ENCODE measurements at places on chromosomes 2 and 18.

- peak; percentile 11 for DNase-seq
Observed at GRCh38 chr2:126539101-126539500, 116.9 kb upstream of the GYPC start.

- no peak for DNase-seq
Observed at GRCh38 chr2:240819126-240819857, 727 bp downstream of the KIF1A start.

DNA sequence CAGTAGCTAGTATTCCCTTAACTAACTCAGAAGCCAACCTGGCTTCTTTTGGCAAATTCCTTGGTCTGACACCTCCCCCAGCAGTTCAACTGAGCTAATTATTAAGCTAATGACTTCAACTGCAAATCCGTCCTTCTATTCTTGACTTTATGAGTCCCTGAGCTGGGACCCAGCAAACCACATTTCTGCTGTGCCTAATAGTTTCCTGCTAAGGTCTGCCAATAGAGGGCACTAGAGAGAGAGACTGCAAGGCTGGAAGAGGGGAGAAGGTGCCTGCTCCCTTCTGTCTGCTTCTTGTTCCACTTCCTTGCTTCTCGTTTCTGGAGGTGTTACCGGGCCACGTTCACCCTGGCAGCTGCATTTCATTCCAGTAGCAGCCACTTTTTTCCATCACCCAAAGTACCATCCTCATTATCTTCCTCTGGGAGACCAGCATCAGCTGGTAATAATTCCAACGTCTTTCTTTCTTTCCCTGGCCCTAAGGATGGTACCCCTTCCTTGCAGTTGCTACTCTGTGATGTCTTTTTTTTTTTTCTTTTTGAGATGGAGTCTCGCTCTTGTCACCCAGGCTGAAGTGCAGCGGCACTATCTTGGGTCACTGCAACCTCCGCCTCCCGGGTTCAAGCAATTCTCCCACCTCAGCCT lies 352.0 kb downstream of the TNS1 start:
- no peak for DNase-seq

- DNase-seq: no peak
Observed at GRCh38 chr2:109528811-109529501, 84.8 kb downstream of the SEPTIN10 start.

Data from PC-9 (cell line).